ENCODE measurements at places on chromosomes 3 and 15. TPM values are rescaled to one million over a fixed set of nuclear protein-coding genes. Genes with fewer than 3 reads are reported as not detected.

GRCh38 chr15:101651554-101652097, 555 bp downstream of the TM2D3 start:
- no peak for DNase-seq

- DNase-seq, result no peak
Observed at GRCh38 chr15:65903296-65904073, 34.2 kb downstream of the RAB11A start.

DNA sequence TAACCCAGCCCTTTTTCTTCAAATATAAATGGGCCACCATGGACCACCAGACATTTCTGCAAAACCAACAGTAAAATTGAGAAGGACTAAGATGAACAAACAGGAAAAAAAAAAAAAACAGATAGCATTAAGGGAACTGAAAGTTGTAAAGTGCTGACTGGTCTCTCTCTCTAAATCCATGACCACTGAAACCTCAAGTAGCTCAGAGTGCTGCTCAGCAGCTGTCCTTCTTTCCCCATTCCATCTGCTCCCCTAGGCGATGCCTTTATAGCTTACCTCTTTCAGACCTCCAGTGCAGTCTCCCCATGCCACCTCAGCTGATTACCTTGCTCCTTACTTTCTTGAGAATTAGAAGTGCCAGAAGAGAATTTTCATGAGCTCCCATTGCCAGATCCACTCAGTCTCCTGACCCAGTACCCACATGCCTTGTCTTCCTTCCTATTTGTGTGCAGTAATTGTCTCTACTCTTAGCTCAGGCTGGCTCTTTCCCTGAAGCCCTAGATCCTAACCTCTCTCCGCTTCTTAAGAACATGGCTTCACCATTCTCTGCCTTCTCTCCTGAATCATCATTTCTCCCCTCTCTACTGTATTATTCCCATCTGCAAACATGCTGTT, 23.9 kb upstream of the XIRP1 start:
- no peak for DNase-seq

- no peak for DNase-seq
Observed at GRCh38 chr3:149180057-149180573, 41.5 kb downstream of the CP start.

DNA sequence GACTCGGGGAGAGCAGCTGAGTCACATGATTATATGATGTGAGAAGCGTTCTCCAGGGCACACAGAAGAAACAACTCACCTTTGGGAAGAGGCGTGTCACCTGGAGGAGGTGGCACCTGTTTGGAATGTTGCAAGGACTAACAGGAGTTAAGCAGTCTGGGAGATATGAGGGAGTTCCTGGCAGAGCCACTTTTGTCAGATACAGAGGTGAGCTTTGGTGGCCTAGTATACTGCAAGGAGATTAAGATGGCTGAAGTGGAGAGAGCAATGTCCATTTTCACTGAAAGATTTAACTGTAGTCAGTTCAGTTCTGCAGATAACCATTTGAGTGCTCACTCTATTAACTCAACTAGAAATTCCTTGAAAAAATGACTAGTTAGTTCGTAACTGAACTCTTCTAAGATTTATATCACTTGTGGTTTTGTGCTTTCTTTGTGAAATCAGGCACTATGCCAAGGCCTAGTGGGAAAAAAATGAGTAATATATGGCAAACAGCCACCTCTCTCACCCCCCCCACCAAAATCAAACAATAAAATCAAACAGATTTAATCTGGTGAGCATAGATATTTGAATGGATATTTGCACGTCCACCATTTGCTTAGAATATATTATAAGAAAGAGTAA, 61.3 kb downstream of the CRYBG3 start:
- DNase-seq, result no peak

- no peak for DNase-seq
Observed at GRCh38 chr3:142858043-142858442, 30.8 kb downstream of the PCOLCE2 start.

- DNase-seq, result no peak
Observed at GRCh38 chr15:67110958-67111864, 45.8 kb downstream of the SMAD3 start.

DNA sequence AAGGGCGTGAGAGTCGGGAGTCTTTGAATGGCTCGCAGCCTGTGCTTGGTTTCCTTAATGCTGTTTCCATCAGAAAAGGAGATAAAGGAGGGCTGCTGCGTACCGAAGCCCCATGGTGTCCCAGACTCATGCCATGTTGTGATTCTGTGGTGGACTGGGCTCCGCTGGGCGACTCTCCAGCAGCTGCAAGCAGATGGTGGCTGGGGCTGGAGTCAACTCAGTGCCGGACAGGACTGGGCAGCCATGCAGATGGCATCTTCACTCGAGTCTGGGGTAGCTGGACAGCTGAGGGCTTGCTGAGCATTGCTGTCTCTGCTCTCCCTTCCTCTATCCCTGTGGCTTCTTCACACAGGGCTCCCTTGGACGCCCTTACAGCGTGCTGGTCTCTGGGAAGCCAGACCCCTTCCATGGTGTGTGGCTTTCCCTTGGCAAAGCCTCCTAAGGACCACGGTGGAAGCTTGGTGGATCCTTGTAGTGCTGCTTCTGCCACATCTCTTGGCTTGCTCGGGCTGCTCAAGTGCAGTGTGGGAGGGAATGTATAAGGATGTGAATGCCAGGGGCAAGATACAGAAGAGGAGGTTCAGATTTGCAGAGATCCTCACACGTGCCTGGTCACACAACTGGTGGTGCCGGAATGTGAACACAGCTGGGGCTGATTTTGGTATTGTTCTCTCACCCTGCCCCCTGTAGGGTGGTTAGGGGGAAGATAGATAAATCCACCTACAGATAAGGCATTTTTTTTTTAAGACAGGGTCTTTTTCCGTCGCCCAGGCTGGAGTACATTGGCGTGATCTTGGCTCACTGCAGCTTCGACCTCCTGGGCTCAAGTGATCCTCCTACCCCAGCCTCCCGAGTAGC, 9.0 kb downstream of the NIPA1 start:
- DNase-seq, result no peak

DNA sequence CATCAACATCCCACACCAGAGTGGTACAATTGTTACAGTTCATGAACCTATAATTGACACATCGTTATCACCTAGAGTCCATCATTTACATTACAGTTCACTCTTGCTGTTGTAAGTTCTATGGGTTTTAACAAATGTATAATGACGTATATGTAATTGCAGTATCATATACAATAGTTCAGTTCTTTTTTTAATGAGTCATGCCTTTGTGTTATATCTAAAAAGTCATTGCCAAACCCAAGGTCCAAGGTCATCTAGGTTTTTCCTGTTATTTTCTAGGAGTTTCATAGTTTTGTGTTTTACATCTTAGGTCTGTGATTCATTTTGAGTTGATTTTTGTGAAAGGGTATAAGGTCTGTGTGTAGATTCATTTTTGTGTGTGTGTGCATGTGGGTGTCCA, 160.9 kb upstream of the GALNT15 start:
- no peak for DNase-seq

- no peak for DNase-seq
Observed at GRCh38 chr3:123340336-123340735, 108.6 kb downstream of the ADCY5 start.

- DNase-seq, result no peak
Observed at GRCh38 chr15:50321680-50322210, 33.3 kb downstream of the GABPB1 start.

GRCh38 chr3:187401856-187402255, 33.7 kb downstream of the RTP4 start:
- no peak for DNase-seq

GRCh38 chr3:49013738-49014660, 4.4 kb downstream of the DALRD3 start:
- DNase-seq, result peak; percentile 64

DNA sequence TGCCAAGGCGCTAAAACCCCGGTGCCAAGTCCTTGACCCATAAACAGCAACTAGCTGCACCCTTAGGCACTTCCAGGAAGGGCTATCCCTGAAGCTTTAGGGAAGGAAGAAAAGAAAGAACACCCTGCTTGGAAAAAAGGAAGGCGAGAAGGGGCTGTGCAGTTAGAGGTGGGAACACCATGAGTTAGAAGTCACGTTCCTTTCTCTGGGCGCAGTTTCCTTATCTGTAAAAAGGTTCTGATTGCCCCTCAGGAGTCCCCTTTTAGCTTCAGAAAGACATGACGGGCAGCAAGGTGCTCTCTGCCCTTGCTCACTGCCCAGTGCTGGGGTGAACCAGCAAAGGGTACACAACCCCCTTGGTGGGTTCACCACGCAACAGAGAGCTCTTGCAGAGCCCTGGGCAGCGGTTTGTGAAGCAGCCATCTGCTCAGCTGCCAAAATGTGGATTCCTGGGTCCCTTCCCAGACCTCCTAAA, 798 bp downstream of the GCHFR start:
- no peak for DNase-seq

DNA sequence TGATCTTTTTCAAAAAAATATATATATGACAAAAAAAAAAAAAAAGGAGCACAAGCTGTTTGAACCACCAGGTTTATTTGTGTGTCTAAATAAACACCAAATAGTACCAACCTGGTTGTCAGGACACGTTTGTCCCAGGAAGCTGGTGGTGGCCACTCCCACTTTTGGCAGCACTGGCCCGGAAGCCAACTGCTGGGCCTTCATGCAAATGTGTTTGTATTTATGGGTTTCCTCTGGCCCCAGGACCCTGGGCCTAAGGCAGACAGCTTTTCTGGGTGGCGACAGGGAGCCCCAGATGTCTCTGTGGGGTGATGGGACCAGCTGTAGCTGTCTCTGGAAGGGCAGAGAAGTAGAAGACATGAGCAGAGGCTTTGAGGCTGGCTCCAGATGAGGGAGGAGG, 31.6 kb downstream of the PRKCD start:
- no peak for DNase-seq

DNA sequence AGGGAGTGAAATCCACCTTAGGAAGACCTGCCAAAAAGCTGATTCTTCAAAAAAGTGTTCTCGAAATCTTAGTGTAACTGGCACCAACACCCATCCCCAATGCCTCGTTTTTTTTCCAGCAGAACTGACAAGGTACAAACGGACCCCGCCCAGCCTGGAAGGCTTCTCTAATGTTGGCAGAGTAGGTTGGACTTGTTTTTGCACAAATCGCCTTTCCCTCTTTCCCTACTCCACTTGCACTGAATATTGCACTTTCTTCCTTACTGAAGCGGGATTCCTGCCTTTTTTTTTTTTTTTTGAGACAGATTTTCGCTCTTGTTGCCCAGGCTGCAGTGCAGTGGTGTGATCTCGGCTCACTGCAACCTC, 544 bp upstream of the TIMMDC1 start:
- peak; percentile 16 for DNase-seq

- no peak for DNase-seq
Observed at GRCh38 chr15:23472678-23473077, 25.6 kb upstream of the GOLGA6L2 start.

GRCh38 chr3:99502871-99503270, 135.5 kb upstream of the COL8A1 start:
- no peak for DNase-seq

- no peak for DNase-seq
Observed at GRCh38 chr15:61393949-61394348, 164.8 kb upstream of the RORA start.

DNA sequence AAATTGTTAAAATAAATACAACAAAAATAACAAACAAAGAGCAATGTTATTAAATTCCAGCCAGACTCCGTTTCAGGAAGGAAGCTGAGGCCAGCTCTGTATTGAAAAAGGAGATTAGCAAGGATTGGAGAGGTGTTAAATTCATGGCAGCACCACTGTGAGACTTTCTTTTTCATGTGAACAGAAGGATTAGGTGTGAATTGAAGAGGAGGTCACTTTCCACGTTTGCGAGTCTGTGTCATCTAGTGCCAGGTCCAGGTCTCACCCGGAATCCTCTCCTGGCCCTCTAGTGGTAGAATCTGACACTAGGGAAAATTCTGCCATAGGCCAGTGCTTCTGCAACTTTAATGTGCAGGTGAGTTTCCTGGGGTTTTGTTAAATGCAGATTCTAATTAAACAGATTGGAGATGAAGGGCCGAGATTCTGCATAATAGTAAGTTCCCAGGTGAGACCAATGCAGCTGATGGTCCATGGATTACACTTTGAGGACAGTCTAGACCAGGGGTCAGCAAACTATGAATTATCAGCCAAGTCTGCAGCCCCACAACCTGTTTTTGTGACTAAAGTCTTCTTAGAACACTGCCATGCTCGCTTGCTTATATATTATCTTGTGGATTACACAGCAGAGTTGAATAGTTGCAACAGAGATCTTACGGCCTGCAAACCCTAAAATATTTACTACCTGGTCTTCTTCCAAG, 9.2 kb upstream of the SLC6A1 start:
- DNase-seq, result peak; percentile 19

The TRPM7 gene
- total RNA-seq, result 37.4 TPM

The AHSG gene
- total RNA-seq, result not detected

The AADACL2 gene
- total RNA-seq, result not detected

The EIF4E3 gene
- 37.6 TPM for total RNA-seq

The TRPM1 gene
- not detected for total RNA-seq

The C3orf49 gene
- total RNA-seq, result not detected

The KY gene
- not detected for total RNA-seq

The FOXL2NB gene
- not detected for total RNA-seq

The CORO2B gene
- total RNA-seq, result 0.19 TPM

The OXTR gene
- total RNA-seq, result 0.64 TPM

The ACSBG1 gene
- total RNA-seq, result 0.26 TPM
